Keratinocyte (primary cell): ENCODE measurements at places on chromosomes 11 and 22.

DNA sequence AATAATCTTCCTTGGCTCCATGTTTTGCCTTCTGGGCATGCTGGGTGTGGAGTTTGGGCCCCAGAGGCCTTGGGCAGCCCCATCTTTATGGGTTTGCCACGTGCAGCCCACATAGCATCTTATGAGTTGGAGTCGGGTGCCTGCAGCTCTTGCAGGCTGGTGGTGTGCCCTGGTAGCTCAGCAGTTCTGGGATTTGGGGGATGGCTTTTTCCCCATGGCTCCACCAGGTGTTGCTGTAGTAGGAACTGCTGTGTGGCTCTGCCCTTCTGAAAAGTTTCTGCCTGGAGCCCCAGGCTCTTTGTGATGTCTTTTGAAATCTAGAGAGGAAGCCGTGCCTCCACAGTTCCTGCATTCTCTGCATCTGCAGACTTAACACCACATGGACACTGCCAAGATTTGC is 16.8 kb downstream of the EED start:
- DNase-seq: no peak

DNA sequence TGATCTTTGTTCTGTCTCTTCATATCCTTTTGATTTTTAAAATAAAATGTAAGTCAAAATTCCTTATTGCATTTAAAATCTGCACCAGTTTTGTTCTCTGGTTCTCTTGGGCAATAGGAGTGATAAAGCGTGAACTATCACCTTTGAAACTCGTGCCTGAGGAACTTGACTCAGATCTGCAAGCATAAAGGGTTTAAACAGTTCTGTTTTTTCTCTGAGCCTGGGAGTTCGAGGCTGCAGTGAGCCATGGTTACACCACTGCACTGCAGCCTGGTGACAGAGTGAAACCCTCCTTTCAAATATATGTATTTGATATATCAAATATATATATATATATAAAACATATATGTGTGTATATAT is 38.9 kb upstream of the CLMP start:
- DNase-seq: no peak

GRCh38 chr11:47161890-47162289 is 14.8 kb downstream of the ARFGAP2 start:
- DNase-seq: no peak

DNA sequence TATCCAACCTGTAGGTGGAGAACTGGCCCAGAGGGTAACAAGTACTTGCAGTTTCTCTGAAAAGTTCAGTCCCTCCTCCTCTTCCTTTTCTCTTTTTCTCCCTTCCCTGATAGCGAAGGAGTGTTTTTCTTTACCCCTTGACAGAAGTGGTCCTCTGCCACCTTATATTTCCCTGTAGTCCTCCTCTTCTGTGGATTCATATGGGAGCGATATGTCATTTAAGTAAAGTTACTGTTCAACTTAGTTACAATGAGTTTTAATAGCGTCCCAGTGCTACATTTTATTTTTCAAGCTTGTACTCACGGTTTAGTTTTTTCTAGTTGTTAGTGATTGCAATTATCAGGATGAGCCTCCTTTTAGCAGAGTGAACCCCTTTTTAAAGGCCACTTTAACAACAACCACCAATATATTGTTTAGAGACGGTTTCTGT is 1.4 kb downstream of the PCF11 start:
- no peak for DNase-seq

DNA sequence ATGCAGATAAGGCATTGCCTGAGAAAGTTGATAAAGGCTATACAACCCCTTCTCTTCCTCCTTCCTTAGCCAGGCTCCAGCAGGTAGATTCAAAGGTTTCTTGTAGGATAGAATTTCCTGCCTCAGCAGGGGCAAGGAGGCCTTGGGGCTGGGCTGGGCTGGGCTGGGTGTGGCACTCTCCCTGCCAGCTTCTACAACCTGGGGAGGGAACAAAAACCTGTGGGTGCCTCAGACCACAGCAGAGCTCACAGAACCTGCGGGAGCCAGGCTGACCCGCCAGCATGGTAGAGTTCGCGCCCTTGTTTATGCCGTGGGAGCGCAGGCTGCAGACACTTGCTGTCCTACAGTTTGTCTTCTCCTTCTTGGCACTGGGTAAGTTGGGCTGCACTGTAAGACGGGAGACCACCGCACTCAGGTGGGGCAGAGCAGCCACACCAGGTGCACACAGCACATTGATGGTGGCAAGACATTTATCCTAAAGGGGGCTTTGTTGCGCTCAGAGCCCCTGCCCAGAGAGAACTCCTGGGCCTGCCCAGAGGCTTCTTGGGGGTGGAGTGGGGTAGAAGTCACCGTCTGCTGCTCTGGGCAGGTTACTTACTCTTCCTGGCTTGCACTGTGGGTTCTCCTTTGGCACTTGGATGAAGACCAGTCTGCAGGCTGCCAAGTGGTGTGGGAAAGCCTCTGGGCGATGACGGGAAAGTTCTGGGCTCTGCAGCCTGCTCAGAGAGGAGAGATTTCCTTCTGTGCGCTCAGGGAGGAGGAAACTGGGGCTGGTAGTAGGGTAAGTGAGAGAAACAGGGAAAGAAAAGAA is at the start of gene MOGAT2:
Gene MOGAT2, plus strand, starts transcription at position 231 of the 811 bp plus-strand sequence. Its CDS starts 51 bp downstream, at position 282.
- DNase-seq: no peak

DNA sequence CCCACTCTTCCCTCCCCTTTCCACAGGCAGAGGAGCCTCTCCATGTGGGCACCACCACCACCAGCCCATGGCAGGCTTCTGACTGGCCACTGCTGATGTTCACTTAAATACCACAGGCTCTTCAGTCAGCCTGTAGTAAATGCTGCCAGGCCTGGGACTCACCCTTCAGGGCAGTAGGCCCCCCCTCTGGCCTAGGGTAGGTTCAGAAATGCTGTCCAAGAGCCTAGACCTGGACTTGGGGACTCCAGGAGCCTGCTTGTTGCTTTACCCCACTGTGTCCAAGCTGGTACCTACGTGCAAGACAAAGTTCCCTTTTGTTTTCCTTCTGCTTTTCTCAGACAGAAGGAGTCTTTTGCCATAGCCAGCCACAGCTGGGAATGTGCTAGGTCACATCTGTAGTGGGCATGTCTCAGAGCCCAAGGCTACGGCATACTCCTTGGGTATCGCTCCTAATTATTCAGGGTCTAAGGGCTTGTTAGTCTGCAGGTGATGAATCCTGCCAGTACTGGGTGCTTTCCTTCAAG is 38.6 kb downstream of the TMEM135 start:
- no peak for DNase-seq

DNA sequence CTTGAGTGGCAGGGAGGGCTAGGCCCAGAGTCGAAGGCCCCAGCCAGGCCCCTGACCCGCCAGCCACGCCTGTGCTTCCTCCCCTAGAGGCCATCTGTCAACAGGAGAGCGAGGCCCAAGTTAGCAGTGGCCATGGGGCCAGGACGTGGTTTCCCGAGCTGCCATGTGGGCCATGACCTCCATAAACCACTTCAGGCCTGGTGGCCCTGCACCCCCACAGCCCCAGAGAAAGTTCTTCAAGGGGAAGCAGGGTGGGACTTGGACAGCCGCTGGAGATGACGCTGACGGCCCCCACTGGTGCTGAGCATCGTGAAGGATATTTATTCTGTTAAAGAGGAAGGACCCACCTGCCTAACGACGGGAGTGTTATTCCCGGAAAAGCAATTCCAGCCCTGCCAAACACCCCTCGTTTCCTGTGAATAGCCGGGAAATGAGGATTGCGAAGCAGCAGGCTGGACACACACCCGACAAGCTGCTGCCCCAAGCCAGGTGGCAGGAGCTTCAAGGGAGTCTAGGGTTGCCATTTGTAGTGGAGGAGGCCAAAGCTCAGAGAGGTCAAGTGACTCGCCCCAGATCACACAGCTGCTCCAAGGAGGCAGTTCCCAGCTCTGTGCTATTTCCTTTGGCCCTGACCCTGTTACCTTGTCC is 12.8 kb downstream of the PRR5 start:
- no peak for DNase-seq
